ENCODE measurements at places on chromosomes 3 and 15.

DNA sequence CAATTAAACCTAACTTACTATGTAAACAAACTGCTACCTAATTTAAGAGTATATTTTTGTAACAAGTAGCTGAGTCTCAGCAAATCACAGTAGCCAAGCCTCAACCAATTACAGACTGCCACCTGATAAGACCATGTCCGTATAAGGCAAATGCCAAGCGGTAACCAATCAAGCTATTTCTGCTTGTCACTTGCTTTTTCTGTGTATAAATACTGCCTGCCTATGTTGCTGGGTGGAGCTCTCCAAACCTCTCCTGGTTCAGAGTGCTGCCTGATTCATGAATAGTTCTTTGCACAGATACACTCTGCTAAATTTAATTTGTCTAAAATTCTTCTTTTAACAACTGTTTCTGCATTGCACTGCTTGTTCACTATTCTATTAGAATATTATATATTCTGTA lies 42.6 kb downstream of the ZNF148 start:
- no peak for DNase-seq

GRCh38 chr15:25178835-25179672 lies 224.3 kb downstream of the SNRPN start:
- no peak for DNase-seq

GRCh38 chr3:174023421-174023820 lies 625.9 kb downstream of the NLGN1 start:
- no peak for DNase-seq

GRCh38 chr15:65071381-65071811 lies 3.6 kb upstream of the RASL12 start:
- DNase-seq = no peak

- no peak for DNase-seq
Observed at GRCh38 chr15:51757450-51757849, 6.1 kb downstream of the TMOD2 start.

DNA sequence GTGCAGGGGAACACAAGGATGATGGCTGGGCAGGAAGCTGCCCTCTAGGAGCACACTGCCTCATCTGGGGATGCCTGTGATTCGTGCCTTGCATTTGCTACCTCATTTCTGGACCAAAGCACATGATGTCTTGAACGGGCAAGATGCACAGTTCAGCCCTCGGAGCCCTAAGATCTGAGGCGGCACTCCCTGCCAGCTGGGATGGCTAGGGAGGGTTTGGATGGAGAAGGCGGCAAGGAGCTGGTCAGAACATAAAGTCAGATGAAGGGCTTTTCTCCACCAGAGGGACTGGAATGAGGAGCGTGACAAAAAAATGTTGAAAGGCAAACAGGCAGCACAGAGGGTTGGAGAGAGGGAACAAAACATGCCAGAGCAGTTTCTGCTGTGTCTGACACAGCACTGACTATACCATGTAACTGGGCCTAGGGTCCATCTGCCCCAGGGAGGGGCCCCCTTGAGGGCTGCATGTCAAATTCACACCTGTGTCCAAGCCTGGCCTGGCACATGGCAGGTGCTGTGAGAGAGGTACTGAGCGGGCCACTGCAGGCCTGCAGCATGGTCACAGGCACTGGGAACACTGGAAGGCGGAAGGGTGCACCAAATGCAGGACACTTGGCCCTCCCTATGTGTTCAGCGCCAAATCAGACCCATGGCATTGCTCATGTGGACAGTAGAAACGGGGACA lies 21.7 kb downstream of the TMEM43 start:
- DNase-seq = no peak

DNA sequence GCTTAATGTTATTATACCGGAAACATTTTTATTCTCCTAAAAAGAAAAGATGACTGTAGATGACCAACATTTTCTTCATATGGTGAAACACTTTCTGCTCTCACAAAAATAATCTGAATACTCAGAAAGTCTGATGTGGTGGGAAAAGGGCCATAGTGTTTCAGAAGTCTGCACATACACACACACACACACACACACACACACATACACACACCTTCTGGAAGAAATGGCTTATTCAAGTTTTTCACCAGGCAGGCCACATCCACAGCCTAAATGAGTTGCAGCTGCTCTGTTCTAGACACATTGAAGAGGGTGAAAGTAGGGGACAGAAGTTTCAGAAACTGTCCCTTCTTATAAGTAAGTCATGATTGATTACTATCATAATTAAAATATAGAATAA lies 220.0 kb downstream of the ZMAT3 start:
- DNase-seq = no peak

GRCh38 chr3:9246189-9246588 lies 3.3 kb downstream of the SRGAP3 start:
- DNase-seq = no peak

- no peak for DNase-seq
Observed at GRCh38 chr15:33064878-33065277, 129.6 kb downstream of the FMN1 start.
